Activated CD8-positive, alpha-beta memory T cell treated with anti-CD3 and anti-CD28 coated beads for 4 hours (primary cell): ENCODE measurements at places on chromosomes 4 and X.
A peak's percentile ranks its signal among the peaks of the same experiment; 100 is the strongest.

DNA sequence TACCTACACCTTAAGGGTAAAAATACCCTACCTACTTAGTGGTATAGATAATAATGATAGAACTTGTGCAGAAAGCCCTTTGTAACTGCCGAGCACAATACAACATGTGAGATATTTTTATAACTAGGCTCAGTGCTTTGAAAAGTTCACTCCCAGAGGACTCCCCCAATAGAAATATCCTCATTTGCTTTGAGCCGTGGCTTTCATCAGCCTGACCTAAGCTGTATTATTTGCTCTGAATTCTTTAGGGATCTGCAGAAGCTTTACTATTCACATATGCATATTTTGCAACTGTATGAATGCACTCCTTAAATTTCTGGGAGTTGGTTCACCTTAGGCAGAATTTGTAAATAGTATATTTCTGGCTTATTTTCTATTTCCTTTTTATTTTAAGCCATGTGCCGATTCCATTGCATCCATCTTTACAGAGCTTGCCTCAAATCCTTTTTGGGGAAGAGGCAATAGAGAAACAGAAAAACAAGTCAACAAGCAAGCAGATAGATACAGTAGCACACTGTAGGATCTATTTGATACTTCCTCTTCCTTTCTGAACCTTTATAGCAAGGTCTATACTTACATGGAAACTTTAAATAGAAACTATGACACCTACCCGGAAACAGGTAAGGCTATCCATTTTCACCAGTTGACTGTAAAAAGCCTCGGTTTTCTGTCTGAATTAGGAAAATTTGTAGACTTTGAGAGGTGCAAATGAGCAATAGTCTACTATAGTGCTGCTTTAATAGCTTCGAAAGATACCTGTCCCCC, 242.5 kb upstream of the VCX3A start:
- no peak for DNase-seq

GRCh38 chr4:140163029-140163810, 9.2 kb upstream of the MAML3 start:
- no peak for DNase-seq

DNA sequence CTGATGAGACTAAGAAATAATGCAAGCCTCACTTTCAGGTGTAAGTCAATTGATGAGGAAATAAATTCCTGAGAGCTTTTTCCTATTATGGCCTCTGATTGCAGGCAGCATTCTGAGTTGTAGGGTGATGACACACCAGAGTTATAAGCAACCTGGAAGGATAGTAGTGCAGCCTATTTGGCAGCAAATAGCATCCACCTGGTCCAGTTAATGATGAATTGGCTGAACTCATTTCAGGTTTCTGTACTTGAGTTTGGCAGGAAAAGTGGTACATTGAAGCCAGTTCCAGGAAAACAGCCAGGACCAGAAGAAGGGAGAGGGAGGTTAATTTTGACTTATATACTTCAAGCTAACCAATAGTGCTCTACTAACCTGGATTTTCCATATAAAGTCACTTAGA, 316.8 kb downstream of the NAF1 start:
- no peak for DNase-seq

DNA sequence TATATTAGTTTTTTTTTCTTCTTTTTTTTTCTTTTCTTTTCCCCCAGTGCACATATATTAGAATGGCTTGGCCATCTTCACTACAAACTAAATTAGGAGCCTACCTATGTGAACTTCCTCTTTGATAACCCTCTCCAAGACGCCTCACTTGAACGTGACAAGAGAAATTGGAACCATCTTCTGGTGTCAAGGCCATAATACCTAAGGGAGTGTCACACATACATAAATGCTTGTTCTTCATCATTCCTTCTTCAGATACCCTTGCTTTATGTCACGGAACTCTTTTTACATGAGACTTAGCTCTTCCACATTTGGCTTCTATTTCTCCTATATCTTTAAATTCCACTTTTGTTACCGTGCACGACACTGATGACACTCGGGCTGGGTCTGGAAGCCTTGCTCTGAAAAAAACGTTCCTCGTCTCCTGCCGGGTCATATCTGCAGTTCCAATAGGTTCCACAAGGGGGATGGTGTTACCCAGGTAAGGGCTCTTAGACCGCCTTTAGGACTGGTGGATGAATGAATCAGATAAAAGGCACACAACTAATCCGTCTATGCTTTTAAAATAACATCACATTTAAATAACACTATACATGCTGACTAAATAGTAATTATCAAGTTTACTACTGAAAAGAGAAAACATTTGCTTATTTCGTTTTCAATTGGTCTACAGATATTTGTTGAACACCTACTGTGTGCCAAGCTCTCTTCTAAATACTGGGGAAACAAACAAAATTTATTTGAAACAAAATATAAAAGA, 19.9 kb downstream of the DGAT2L6 start:
- peak; percentile 27 for DNase-seq

DNA sequence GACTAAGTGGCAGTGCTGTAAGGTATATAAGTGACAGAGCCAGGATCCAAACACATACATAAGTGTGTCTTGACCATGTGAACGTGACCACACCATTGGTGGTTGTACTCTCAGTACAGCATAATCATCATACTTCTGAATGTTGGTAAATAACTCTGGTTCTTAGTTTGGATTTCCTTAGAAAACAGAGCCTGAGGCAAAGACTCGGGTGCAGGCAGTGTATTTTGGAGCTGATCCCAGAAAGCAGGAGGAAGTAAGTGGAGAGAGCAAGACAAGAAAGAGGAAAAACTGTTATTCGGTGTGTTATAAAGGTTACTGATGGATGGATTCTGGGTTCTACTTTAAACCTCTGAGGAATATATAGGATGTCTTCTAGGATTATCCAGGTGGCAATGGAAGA, 127.9 kb downstream of the SLC39A8 start:
- DNase-seq, result no peak

DNA sequence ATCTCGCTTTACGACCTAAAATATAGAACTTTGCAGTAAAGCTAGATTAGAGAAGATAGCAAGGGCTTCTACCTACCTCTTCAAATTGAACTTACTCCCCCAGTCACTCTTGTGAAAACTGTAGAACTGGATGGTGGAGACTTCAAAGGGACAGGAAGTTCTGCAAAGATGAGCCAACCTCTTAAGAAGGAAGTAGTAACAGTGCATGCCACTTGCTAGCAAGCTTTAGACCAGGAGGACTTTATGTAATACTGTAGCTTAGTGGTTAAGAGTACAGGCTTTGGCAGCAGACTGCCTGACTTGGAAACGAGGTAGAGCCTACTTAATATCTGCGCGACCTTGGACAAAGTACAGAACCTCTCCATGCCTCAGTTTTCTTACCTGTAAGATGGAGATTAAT, 27.5 kb upstream of the VBP1 start:
- DNase-seq, result no peak

GRCh38 chr4:136369073-136369472, 1163.2 kb downstream of the PCDH18 start:
- no peak for DNase-seq

GRCh38 chr4:92333016-92333415, 29.2 kb downstream of the GRID2 start:
- no peak for DNase-seq

DNA sequence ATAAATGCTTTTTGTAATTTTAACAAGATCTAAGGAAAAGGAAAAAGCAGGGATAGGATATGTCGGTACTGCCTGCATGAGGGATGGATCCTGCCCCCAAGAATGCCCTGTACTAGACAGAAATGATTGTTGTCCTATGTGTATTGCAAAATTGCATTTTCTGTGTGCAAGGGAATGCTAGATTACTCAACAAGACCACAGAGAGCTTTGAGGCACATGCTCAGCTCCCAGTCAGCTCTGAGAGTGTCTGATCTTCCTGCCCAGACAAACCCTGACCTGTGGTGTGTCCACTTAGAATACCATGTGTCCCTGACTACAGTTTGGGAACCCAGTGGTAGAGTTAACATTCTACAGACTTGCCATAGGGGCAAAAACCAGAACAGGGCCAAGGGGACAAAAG, 129.2 kb upstream of the PAK3 start:
- no peak for DNase-seq

GRCh38 chr4:20252656-20253282, 1.1 kb downstream of the SLIT2 start:
- no peak for DNase-seq

- no peak for DNase-seq
These were observed 50.4 kb downstream of the TBC1D9 start for GRCh38 chr4:140705625-140706275.

DNA sequence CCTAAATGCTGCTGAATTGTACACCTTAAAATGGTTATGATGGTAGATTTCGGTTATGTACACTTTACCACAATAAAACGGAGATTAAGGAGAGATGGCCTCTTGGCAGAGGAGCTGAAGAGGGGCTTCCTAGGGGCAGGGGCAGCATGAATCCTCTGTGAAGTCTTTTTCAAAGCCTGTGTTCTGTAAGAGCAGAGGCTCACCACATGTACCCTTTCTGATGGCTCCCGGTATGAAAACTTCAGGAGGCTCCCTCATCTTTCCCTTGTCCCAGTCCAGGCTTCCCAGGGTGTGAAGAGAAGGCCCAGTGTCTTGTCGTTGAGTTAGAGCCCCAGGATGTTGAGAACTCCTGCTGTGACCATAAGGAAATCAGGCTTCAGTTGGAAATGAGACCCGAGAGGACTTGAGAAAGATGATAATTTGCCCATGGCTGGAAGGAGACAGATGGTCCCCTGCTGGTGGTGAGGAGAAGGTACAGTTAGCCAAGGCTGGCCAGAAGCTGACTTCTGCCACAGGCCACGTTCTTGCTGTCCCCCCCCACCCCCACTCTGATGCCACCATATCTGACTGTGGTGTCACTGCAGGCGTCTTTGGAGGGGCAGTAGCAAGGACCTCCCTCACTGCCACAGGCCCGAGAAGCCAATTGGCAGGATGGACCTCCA, 31.8 kb upstream of the MTM1 start:
- DNase-seq, result no peak

DNA sequence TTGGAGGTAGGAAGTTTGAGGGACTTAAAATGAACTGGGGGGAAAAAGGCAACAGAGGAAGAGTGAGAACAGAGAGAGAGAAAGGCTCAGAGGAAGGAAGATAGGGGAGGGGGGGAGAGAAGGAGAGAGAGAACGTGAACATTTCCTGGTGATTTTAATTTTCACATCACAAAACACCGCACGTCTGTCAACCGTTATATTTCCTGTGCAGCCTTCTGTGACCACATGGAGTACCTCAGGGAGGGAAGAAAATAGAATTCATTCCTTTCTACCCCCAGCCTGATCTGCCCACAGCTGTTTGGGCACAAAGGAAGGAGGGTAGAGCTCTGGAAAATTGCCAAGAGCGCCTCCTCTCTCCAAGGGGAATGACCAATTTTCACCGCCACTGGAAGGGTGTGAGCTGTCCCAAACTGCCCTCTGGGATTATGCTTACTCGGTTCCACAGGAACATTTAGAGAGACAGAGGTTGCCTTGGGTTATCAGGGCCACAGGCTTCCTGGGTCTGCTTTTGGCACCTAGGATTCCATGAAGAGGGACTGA, 135.7 kb upstream of the MAMLD1 start:
- DNase-seq, result no peak

DNA sequence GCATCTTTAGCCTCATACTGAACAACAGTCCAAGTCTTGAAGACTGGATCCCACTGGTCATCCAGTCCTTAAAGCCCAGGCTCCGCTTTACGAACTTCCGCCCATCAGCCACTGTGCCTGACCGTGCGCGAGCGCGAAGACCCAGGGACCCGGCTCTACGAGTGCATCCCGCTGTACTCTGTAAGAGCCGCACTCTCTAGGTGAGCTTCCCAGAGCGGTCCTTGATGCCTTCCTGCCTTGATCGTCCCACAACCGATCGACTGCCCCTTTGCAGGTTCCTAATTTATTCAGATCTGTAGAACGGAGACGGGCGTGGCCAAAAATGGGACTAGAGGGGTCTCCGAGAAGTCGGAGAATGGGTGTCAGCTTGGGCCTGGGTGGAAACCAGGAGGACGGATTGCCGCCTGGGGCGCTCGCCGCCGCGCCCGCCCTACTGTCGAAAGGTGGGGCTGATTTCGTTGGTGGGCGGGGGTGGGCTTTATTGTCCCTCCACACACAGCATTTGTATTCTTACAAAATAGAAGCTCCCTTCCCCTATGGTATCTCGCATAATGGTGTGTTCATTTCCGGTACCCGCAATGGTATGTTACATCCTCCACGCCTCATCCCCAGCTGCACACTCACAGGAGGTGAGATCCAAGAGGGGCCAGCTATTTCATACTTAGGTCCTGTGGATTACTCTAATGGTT, 42.3 kb upstream of the FAM156A start:
- no peak for DNase-seq

DNA sequence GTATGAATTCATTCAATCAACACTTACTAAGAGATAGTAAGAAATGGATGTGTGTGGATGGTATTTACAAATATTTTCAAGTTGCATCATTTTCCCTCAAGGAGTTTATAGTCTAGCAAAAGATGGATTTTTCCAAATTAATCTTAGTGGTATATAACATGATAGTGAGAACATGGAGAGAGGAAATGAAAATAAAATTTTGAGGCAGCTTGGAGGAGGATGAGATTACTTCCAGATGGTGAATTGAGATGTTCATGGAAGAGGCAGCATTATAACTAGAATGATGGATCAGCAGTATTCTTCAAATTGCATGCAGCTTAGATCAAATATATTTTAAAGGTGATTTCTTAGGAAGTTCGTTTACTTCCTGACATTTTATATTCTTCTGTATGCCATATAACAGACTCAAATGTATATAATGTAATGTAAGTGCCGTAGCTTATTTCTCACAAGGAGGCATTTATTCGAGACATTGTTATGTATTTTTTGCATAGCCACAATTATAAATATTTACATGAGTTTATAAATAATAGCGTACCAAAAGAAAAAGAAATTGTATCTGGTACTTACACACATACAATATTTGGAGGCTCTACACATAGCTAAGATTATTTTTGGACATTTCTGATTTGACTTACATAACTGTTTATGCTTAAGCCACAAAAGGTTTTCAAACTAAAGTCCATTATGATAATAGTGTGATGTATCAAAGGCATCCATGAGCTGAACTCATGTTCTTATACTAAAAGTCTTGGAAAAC, 439.4 kb downstream of the SPRY1 start:
- DNase-seq, result no peak

DNA sequence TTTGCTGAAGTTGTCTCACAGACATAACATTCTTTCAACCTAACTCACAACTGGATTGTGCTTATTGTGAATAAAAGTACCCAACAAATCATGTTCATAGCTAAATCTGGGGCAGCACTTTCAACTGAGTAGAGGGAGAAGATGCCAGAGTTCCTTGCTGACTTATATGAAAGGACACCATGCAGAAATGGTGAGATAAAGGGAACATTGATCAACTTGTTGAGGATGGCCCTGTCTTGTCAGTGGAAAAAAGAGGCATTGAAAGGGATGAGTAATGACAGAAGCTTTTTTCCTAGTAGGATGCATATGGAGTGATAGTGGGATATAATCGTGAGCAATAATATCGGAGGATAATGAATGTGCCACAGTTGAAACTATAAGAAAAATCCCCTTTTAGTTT, 221.7 kb downstream of the ARHGAP24 start:
- no peak for DNase-seq

DNA sequence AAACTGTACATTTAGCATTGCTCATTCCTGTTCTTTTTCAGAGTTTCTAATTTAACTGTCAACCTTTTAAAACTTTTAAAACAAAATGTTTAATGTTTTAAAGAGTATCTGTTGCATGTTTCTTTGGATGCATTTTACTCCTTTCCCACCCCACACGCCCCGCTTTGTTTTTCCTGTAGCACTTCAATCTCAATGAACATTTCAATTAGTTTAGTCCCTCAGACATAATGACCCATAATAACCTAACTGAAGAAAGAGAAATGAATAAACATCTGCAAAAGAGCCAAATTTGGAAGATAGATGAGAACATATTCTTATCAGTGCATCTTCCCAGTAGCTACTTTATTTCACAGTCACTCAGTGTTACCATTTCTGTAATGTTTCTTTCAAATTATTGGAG, 7.5 kb downstream of the PCDH10 start:
- DNase-seq, result no peak
